Activated CD8-positive, alpha-beta memory T cell treated with anti-CD3 and anti-CD28 coated beads for 4 hours (primary cell): ENCODE measurements at places on chromosomes 5 and 9.

DNA sequence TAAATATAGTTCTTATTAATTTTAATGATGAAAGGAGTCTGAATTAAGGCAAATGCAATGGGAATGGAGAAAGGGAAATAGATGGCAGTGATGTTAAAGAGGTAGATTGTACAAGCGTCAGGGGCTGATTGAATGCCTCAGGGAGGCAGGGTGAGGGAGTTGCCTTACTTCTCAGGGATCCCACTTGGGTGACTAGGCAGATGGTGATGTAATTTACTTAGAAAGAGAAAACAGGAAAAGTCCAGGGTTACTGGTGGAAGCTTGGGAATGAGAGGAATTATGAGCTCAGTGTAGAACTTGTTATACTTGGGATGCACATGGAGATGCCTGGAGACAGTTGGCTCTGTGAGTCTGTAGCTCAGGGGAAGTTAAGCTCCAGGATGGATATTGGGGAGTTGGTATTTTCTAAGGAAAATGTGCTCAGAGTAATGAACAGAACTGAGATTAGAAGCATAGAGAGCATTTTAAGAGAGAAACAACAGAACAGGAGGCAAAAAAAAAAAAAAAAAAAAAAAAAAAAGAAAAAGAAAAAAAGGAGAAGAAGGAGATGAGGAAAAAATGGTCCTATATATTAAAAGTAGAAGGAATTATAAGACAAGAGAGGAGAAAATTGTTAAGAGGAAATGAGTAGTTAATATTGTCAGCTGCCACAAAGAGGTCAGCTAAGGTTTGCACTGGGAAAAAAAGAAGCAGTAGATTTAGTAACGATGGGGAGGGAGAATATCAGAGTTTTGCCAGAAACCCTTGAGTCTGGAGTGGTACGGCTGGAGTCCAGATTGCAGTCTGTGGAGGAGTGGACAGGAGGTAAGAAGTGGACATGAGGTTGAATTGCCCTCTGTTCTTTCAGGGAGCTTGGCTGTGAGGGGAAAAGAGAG lies 88.0 kb upstream of the ELL2 start:
- no peak for DNase-seq

DNA sequence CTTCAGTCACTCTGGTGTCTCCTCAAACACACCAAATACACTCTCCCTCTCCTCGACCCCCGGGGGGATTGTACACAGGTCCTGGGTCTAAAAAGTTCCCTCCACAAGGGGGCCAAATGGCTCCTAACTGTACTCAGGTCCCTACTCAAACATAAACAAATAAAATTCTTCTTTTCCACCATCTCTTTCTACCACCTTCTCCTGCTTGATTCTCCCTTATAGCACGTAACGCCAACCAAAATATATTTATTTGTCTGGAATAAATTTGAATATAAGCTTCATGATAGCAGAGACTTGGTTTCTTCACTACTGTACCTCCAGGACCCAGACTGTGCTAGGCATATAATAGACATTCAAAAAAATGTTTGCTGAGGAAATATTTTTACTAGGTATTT lies 21.4 kb downstream of the ZNF608 start:
- no peak for DNase-seq

DNA sequence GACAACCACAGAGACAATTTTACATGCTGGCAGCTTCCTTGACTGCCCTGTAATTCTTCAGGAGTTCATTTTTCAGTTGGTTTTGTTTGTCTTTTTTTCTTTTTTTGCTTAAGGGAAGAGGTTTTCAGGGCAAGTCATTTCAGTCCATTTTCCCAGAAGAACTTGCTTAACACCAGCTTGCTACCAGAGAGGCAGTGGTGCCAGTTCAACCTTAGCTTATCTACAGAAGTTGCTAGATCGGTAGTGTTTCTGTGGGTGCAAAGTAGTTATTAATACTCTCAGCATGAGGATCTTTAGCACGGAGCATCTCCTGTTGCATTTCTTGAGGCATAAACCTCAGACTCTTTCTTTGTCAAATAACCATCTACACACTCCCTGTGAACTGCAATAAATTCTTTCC lies 1.1 kb downstream of the SPEF2 start:
- no peak for DNase-seq

GRCh38 chr5:8341406-8341805 lies 472.5 kb downstream of the MTRR start:
- DNase-seq, result no peak

DNA sequence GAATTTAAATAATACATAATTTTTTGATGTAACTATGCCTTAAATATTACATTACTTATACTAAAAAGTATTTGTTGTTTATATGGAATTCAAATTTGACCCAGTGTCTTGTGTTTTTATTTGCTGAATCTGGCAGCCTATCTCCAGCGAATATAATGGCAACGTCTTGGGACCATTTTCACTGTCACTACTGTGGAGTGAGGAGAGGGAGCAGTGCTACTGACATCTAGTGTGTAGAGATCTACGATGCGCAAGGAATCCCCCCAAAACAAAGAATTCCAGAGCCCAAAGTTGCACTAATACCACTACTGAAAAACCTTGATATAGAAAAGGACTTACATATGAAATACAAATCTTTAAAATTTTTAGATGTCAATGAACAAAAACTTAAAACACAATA lies 314.4 kb downstream of the DRD1 start:
- no peak for DNase-seq

DNA sequence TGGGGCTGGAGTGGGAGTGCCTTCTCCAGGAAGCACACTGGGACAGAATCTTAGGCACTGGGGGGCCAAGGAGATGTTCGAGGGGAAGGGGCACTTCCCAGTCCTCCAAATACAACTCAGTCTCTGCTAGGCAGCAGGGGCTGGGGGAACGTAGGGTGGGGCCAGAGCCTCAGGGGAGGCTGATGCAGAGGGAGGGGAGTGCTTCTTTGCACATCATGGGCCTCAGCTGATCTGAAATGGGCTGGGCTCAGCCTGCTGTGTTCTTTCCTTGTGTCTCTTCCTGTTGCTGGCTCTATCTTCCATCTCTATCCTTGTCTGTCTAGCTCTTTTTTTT lies 15.6 kb downstream of the PSD2 start:
- no peak for DNase-seq

GRCh38 chr9:2824564-2824963 lies 19.3 kb downstream of the PUM3 start:
- DNase-seq, result no peak

GRCh38 chr5:177437623-177438022 lies 9.0 kb upstream of the PRR7 start:
- no peak for DNase-seq

- DNase-seq, result no peak
Observed at GRCh38 chr5:122844910-122845228, 544 bp upstream of the SNX24 start.

DNA sequence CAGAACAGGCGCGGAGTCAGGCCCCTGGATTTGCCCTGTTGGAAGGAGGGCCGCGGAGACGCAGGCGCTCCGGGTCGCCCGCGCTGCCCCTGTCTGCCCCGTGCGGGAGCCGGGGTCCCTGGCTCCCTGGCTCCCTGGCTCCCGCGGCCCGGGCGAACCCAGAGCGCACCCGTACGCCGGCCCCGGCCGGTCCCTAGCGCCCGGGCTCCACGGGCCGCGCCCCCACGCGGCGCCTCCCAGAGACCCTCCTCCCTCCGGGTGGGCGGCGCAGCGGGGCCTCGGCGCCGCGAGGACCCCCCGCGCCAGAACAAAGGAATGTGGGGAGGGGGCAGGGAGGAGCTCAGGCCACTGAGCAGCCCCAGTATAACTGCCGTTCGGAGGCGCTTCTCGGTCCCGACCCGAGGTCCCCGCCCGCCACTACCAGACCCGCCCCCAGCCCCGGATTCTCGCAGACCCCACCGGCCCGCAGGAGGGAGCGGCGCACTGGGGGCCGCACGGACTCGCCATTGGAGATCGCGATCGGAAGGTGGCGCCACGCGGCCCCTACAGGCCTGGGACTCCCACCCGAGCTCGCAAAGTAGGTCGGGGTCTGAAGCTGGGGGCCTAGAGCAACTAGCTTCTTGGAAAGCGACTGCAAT lies 2.4 kb downstream of the NFIL3 start:
- DNase-seq, result no peak

- no peak for DNase-seq
Observed at GRCh38 chr5:166427211-166427610, 1864.2 kb upstream of the WWC1 start.

DNA sequence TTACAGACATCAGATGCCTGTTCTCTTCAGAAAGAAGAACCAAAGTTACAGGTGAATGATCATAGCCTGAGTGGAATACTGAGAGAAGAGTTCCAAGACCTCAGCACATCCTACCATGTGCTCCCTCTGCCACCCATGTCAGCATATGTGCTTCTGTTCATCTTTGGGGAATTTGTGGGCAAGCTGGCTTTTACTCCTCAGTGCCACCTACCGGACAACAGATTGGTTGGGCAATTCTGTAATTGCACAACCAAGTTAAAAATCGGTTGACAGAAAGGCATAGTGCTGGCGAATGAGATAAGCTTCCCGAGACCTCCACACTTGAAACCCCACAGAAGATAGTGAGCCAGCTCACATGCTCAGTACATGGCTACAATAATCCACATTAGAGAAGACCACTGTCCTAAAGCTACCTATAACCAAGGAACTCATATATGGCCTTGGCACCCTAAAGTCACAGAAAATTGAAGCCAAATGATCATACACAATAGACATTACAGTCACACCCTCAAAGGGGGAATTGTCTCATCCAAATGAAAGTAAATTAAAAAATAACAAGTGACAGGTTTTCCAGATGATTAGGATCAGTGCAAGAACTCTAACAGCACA lies 1238.0 kb upstream of the NUDT12 start:
- DNase-seq, result no peak

DNA sequence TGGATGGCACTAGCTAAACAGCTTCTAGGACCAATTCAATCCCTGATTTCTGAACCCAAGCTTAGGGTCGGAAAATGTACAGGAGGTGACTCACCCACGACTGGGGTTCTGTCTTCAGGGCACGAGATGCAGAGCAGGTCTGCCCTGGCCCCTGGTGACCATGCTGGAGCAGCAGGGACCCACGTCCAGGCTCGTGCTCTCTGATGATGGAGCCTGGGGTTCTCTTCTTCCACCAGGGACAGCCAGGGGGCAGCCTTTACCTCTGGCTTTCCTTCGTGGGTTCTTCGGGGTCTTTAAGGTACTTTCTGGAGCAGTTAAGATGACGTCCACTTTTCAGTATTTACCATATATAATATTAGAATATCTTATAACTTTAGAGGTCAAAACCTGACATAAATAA lies 2.1 kb downstream of the CFAP77 start:
- DNase-seq, result no peak

DNA sequence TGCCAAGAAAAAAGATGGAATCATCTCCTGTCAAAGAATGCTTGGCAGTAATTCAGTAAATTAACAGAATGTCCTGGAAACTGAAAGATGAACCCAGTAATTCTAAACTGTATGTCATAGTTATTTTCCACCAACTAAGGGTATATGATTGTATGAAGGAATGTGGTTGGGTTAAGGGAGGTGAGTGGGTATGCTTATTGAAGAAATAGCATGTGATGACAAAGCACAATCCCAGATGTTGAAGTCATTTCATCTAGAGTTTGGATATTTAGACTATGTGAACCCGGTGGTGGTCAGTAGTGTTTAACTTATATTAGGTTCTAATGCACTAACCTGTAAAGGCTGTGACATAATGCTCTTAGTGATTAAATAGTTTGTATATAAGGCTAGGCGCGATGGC lies 87.3 kb downstream of the CDKN2A start:
- DNase-seq, result no peak

GRCh38 chr9:82080265-82080664 lies 91.7 kb downstream of the SPATA31D1 start:
- DNase-seq, result no peak

DNA sequence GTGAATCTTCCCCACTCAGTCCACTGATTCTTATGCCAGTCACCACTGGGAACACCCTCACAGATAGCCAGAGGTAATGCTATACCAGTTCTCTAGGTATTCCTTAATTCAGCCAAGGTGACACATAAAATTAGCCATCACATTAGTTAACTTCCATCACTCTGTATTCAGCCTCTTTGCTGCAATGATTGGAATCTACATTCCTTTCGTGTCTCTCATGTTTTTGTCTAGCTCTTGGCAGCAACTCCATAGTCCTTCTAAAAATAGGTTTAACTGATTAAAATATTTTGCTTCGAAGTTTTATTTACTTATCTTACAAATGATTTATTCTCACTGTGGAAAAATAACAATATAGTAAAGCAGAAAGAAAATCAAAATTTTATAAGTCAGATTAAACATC lies 19.6 kb upstream of the RNF20 start:
- no peak for DNase-seq

DNA sequence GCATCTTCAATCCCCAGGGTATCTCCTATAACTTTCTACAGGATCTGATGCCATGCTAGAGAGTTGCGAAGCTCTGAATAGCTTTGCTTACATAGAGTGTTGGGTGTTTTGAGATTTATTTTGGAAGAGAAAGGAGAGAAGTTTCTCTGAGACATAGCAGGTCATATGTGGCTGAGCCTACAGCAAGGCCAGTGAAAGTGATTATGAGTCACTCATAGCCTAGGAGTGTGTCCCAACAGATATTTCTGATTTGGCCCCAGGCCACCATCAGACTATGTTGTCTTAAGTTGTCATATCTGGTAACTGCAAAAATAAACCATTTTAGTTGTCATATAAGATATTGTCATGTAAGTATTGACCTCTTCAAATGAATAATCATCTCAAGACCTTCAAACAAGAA lies 132.0 kb upstream of the RAI14 start:
- no peak for DNase-seq

GRCh38 chr5:119187776-119188529 lies 117.1 kb downstream of the DMXL1 start:
- DNase-seq, result no peak

DNA sequence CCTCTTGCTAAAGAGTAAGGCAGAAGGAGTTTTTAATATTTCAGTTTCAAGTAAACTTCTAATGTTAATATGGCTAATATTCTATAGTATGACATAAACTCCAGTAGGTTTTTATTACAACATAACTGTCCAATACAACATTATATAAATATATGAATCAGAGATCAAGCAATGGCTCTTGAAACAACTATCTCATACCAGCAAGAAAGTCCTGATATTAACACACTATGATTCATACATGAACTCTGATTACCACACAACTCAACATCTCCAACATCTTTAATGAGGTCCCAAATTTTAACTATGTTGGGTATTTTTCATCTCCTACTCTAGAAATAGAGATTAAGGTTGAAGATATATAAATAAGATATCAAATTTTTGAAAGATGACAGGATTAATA lies 878.3 kb downstream of the TLE1 start:
- no peak for DNase-seq

DNA sequence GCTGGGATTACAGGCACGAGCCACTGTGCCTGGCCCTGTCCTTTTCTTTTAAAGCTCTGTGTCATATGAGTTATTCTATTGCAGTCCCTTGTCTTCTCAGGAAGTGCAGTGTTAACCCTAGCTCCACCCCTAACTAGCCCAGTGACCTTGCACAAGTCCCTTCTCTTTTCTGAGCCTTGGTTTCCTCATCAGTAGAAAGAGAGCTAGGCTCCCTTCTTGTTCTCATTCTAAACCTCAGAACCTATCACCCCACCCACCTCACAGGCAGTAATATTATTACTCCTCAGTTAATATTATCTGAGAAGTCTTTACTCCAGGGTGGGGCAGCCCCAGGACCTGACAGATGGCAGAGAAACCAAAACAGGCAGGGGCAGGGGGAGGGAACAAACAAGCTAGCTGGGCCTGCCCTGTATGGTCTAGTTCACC lies 7.2 kb downstream of the CYFIP2 start:
- DNase-seq, result no peak

- no peak for DNase-seq
Observed at GRCh38 chr5:135027266-135027696, 6.7 kb downstream of the PITX1 start.
